ENCODE measurements at places on chromosomes 1 and 21. TPM values are rescaled to one million over a fixed set of nuclear protein-coding genes. Genes with fewer than 3 reads are reported as not detected.

Gene EXO1
- total RNA-seq: 4.1 TPM

Gene FTCD
- not detected for total RNA-seq

Gene ASTN1
- not detected for total RNA-seq

Gene IPP
- total RNA-seq: 14.1 TPM

Gene CELA3B
- total RNA-seq: not detected
